ENCODE measurements at places on chromosomes 12 and 14.

GRCh38 chr14:104993306-104993705 is 7.7 kb downstream of the CLBA1 start:
- DNase-seq: no peak

DNA sequence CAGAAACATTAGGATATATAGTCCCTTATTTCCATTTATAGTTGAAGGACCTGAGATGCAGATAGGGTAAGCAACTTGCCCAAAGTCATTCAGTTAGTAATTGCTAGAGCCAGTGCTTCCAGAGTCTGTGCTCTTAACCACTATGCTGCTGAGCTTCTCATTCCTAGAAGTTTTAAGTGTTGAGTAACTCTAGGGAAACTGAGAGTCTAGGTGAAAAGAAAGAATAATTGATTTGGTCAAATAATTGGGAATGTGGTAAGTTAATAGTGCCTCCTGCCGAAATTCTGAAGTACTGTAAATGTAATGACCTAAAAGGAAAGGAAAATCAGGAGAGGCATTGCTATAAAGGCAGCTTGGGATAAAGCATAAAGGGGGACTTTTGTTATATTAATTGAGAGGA is 14.1 kb downstream of the PYROXD1 start:
- no peak for DNase-seq

DNA sequence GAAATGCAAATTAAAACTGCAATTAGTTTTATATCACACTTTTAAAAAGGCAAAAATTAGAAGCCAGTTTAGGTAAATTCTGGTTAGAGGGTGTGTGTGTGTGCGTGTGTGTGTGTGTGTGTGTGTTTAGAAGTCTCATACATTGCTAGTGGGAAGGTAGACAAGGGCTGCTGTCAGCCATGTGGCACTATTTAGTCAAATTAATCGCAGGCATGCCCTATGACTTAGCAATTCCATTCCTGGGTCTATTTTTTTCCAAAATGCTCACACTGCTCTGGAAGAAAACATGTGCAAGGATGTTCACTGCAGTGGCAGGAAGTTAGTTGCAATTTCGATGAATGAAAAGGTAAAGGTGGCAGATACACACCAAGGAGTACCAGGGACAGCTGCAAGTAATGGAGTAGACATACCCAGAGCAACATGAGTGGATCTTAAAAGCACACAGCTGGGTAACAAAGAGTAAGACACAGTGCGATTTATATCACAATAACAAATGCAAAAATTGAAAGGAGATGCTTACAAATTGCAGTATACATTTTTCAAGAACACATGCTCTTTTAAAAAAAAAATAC is 11.6 kb downstream of the CAPZA3 start:
- no peak for DNase-seq

- no peak for DNase-seq
These were observed 80.7 kb downstream of the KCNA5 start for GRCh38 chr12:5124401-5124800.

- DNase-seq: peak; percentile 21
These were observed 23.8 kb upstream of the PHC1 start for GRCh38 chr12:8890313-8891085.

DNA sequence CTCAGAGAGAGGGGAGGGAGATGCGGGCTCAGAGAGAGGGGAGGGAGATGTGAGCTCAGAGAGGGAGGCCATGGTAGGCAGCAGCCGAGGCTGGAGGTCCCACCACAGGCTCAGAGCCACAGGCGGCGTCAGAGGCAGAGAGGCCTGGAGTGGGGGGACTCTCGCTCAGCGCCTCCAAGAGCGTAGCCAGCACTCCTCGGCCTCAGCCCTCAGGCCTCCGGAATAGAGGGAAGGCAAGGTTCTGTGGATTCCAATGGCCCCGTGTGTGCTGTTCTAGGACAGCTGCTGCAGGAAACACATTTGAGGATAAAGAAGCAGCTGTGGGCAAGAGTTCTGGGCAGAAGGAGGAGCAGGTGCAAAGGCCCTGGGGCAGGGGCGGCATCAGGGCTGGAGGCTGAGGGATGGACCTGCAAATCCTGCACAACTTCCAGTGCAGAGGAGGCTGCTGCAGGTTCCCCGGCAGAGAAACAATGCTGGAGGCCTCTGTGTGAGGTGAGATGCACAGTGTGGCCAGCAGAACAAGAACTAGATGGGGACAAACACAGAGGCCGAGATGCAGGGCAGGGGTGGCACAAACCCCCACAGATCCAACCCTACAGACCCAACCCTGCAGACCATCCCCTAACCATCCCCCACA is 59.1 kb upstream of the GALNT9 start:
- DNase-seq: no peak

DNA sequence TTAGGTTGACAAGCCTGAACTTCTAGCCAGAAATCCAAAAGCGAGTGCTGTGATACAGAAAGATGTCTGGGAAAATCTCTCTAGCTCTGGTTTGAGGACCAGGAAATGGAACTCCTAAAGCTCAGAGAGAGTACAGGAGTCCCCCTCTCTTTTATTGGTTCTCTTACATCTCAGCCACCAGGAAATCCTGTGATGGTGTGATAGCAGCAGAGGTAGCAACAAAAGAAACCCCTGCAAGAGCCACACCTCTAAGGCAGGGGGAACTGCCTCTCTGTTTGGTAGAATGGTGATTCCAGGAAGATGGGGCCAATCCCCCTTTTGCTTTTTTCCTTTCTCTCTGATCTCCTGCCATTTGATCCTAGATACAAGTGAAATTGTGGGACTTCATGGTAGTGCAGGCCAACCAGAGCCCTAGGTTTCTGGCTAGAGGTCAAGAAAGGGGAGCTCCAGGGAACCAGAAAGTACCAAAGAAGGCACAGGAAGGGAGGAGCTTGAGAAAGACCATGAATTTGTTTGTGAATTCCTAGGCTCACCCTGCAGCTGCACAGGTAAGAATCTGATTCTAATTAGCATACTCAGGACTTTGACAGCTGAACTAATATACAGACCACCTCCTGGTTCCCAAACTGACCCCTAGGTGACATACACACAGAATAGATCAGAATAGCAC is 88.5 kb downstream of the PAPLN start:
- no peak for DNase-seq

DNA sequence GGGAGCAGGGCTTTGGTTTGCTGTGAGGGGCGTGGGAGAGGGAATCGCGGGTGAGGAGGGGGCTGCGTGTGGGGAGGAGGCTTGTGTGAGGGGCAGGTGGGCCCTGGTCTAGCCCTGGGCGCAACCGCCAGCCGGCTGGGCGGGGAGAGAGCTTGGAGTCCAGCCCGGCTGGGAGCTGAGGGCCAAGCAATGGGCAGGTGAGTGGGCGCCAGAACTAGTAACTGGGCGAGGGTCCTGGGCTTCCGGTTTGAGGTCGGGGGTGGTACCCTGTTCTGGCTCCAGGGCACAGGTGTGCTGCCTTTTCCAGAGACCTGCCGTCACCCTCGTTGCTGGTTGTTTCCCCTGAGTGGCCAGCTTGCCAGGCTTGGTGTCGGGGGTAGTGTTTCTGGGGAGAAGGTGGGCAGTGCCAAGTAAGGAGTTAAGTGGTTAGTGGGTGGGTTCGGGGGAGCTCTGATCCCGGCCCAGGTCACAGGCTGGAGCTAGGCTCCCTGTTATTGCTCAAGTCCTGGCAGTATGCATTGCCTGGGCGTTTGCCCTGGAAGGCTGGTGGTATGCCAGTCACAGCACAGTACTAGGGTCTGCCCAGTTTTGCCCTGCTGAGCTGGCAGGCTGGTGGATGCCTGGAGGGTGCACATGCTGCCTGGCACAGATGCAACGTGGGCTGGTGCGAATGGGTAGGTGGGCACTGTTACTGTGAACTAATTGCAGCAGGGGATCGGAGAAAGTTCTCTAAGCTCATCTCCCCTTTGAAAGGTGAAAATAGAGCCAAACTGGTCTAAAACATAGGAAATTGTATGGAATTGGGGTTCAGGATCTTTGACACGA is 683 bp downstream of the CIPC start:
- no peak for DNase-seq

GRCh38 chr14:55780156-55780946 is 200.3 kb downstream of the KTN1 start:
- no peak for DNase-seq

DNA sequence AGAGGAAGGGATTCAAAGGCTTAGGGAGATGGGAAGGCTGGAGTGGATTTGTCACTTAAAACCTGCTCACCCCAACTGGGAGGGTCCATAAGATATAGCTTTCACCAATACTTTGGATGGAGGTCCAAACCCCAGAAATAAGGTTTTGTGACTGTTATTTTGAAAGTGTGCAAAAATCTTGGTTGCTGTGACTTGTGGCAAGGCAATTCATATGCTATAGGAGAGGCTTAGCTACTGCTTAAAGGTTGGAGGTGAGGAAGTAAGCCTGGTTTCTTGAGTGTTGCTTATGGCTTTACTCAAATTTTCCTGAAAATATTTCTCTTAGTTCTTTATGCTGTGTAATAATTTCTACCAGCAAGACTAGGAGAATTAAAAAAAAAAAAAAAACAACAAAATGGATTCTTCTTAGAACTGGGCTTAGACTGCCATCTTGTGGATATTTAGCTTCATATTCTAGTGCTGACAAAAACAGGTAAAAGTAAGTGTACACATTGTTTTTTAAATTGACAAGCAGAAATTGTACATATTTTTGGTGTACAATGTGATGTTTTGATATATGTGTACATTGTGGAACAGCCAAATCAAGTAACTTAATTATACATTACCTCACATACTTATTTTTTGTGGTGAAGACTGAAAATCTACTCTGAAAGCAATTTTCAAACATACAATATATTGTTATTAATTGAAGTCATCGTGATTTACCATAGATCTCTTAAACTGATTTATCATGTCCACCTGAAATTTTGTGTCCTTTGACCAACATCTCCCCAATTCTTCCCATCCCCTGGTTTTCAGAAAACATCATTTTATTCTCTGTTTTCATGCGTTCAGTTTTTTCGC is 23.0 kb downstream of the PDE6H start:
- peak; percentile 51 for DNase-seq

DNA sequence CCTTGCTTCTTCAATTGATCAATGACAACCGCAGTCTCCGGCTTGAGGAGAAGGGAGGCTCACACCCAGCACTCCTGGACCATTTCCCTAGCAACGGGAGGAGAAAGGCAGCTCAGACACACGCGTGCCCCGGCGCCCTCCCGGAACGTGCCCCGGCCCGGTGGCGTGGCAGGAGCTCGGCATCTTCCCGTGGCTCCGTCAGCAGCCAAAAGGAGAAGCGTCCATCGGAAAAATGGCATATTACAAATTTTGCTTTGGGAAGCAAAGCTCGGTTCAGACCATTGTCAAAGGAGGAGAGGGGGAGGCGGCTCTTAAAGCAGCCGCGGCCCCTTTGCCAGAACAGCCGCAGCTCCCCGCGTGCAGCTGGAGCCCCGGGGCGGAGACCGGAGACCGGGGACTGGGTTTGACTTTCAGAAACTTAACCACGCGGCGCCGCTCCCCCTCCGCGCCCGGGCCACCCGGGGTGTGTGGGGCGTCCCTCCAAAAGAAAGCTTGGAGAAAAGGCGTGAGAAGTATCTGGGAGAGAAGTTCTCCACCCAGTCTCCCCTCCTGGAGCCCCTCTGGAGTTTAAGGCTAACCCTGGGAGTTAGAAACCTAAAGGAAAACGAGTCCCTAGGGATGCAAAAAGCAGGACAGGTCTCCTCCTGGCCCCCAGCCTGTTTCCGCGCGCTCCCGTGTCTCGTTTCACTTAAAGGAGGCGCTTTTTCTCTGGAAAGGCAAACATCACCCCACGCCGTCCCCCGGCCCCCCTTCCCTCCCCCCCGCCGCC is 545 bp downstream of the PPFIA2 start:
- peak; percentile 51 for DNase-seq

- DNase-seq: no peak
These were observed 160.8 kb upstream of the LMO3 start for GRCh38 chr12:16766736-16767135.

GRCh38 chr14:41047763-41048162 is 558.9 kb upstream of the LRFN5 start:
- no peak for DNase-seq

GRCh38 chr14:104172880-104173279 is 34.5 kb downstream of the KIF26A start:
- no peak for DNase-seq

GRCh38 chr12:106227641-106228319 is 20.0 kb downstream of the CKAP4 start:
- DNase-seq: no peak

GRCh38 chr14:93318927-93319326 is 13.9 kb downstream of the BTBD7 start:
- DNase-seq: no peak

DNA sequence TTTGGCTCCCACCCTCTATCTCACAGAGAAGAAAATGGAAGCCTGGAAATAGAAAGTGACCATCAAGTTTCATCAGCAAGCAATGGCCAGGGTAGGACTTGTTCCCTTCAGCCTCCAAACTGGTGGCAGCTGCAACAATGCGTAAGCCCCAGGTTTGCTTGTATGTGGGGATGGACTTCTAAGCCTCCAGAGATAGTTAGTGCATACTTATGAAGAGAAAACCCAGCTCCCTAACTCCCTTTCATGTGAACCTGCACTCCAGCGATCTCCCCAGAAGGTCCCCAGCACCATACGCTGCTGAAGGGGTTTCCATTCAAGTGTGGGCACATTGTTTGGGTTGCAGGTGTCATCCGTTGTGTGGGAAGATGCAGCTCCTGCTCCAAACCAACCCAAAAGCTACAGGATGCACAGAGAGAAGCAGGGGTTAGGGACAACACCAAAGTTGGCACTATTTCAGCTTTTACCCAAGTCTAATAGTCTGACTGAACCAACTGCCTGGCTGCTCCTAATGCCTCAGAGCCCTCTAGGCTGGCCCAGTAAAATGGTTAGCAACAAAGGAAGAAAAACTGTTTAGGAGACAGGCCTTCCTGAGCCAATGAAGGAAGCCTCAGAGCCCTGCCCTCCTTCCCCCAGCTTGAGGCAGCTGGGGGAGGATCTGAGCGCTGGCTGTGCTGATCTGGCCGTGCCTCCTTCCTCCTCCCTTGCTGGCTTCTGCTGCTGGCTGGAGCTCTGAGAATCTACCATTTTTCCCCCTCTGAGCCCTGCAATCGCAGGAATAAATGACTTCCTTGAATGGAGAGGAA is 12.3 kb downstream of the ZFP36L1 start:
- DNase-seq: no peak

DNA sequence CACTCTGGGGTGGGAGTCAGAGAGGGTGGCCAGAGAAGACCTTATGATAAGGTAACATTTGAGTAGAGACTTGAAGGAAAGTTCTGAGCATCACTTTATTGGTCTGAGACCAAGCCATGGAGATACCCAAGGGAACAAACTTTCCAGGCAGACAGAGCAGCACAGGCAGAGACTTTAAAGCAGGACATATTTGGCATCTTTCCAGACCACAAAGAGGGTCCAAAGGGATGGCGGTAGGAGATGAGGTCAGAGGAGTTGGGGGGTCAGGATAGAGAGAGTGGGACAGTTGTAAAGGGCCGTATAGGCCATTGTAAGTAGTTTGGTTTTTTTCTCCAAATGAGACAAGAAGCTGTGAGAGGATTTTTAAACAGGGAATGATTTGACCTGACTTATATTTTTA is 344.4 kb downstream of the SEC23A start:
- DNase-seq: no peak

DNA sequence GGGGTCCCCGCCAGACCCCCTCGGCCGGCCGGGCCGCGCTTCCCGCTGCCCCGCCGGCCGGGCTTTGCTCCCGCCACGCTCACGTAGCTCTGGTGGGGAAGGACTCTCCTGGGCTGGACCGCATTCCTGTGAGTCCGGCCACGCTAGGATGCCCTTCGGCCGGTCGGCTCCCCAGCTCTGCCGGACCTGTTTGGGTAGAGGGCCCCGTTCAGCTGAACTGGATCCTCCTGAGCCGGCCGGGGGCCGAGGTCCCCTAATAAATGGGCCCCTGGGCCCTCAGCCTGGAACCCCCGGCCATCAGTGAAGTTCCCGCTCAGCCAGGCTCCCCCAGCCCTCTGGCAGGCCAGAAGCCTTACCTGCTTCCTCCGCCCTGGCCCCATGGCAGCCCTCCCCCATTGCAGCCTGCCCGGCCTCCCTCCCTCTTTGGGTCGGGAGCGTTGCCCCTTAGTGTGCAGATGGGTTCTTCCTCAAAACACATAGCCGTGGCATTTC is 593 bp downstream of the UNC119B start:
- DNase-seq: no peak
